ENCODE measurements at places on chromosomes 2 and 18.
A peak's percentile ranks its signal among the peaks of the same experiment; 100 is the strongest.

DNA sequence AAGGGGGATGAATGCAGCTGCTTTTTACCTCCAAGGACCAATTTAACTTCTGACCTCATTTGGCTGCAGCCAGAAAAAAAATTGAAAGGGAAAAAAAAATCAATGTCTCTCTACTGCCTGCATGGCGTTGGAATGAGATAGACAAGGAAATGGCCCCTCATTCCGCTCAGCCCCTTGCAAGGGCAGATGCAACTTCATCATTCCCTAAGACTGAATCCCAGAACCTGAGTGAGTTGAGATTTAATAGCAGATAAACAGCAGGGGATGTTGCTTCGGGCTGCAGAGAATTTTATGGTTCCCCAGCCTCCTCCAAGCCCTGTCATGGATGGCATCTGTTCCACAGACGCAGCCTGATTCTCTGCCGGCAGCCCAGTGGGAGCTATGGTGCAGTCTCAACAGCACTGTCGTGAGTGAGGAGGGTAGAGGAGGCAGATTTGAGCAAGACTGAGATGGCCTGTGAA, 49.0 kb downstream of the CAPN13 start:
- DNase-seq, result no peak

GRCh38 chr2:190190507-190191162, 128.1 kb upstream of the MSTN start:
- no peak for DNase-seq

- no peak for DNase-seq
Observed at GRCh38 chr2:216773072-216773471, 77.7 kb upstream of the IGFBP5 start.

GRCh38 chr2:177905640-177906039, 166.9 kb downstream of the PDE11A start:
- DNase-seq, result no peak

- DNase-seq, result peak; percentile 46
Observed at GRCh38 chr2:197073701-197074433, 147.4 kb upstream of the PGAP1 start.

- DNase-seq, result no peak
Observed at GRCh38 chr2:18441583-18441982, 118.9 kb downstream of the RDH14 start.
